Suppressor macrophage treated with lipopolysaccharide for 4 hours (primary cell): ENCODE measurements at places on chromosomes 2 and 18.
A peak's percentile ranks its signal among the peaks of the same experiment; 100 is the strongest.

DNA sequence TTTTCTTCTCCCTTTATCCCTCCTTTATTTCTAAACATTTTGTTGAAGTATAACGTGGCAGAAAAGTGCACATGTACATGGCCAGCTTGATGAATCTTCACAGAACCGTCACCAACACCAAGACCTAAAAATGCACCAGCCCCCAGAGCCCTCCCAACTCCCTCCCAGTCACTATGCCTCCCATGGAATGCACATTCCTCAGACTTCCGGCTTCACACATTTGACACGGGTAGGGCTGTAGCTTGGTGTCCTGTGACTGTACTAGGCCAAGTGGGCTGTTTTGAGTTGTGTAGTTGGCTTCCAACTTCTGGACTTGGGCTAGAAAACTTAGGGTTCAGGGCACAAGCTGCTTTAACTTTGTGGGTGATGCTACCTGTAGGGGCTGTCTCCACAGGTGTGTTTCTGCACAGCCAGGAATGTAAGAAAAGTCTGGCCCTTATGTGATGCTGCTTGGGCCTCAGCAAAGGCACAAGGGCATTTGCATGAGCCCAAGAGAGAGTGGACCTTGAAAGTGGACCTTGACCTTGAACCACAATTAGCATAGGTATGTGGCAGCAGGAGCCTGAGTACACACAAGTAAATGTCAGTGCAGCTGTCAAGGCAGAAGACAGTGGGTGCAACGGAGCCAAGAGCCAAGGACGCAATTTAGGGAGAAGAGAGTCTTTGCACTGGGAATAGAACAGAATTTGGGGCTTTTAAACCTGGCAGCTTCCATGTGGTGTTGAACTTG is 78.4 kb downstream of the SEPTIN10 start:
- DNase-seq, result no peak

DNA sequence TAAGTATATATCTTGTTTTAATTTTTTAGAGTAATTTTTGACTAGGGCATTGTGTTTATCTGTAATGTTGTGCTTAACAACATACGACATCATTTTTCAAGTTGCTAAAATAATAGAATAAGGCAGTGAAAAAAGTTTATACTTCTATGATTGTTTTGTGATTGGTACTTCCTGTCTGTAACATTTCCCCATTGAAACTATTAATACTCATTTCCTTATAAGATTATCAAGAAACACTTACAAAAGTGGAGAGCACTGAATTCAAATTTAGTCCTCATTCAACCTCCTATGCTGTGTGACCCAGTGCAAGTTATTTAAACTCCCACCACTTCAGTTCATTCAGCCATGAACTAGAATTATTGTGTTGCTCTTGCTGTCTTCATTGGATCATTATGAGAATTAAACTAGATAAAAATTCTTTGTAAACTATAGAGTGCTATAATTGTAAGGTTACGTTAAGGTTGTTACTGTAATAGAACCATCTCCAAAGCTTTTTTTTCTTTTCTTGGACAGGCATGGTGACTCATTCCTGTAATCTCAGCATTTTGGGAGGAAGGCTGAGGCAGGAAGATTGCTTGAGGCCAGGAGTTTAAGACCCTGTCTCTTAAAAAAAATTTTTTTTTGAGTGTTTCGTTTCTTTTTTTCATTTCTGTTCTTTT is 2.8 kb downstream of the ETAA1 start:
- DNase-seq, result no peak

GRCh38 chr2:19706332-19706731 is 195.5 kb downstream of the TTC32 start:
- no peak for DNase-seq

GRCh38 chr2:25361261-25362048 is 19.7 kb upstream of the DNMT3A start:
- DNase-seq, result no peak

DNA sequence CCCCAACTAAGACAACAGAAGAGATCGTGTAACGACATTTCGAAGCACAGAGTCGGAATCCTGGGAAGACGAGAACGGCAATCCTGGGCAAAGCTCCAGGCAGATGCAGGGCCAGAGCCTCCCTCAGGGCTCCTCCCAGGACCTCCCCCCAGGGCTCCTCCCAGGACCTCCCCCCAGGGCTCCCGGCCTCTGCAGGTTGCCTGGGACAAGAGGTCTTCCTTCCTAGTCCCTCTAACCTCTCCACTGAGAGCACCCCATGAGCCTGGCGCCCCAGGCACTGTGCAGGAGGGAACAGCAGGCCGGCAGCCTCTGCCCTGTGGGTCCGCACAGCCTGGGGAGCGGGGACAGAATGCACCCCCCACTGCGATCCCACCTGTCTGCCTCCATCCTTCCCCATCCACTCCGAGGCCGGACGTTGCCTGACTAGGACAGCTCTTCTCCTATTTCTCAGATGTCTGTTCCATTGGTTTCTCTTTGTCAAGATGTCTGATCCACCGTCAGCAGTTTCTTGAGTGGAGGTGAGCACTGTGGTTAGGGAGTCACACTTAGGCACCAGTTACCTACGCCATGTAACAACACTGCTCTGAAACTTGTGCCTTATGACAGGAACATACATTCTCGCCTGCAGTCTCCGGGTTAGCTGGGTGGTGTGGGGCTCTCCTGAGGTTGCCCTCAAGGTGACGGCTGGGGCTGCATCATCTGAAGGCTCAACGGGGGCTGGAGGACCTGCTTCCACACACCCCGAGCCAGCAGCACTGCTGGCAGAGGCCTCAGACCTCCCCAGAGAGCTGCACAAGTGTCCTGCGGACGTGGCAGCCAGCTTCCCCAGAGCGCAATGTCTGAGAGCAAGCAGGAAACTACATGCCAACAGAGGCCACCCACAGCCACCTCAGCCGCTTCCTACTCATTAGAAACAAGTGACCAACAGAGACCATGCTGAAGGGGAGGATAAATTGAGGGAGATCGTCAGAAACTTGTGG is 28.9 kb downstream of the ADI1 start:
- DNase-seq, result no peak

GRCh38 chr2:71599646-71600236 is 146.4 kb downstream of the DYSF start:
- no peak for DNase-seq

DNA sequence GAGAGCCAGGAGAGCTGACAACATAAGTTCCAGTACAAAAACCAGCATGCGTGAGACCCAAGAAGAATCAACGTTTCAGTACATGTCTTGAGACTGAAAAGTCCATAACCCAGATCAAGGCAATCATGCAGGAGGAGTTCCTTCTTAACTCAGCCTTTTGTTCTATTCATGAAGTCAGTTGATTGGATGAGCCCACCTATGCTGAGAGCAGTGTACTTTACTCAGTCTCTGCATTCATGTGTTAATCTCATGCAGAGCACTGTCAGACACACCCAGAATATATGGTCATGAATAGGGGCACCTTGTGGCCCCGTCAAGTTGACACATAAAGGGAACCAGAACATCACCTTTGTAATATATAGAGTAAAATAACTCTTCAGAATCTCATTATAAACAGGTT is 653.6 kb upstream of the CNTNAP5 start:
- DNase-seq, result no peak

GRCh38 chr2:170585067-170585466 is 130.1 kb upstream of the SP5 start:
- DNase-seq, result no peak

GRCh38 chr2:225649274-225649673 is 249.8 kb downstream of the NYAP2 start:
- DNase-seq, result no peak

DNA sequence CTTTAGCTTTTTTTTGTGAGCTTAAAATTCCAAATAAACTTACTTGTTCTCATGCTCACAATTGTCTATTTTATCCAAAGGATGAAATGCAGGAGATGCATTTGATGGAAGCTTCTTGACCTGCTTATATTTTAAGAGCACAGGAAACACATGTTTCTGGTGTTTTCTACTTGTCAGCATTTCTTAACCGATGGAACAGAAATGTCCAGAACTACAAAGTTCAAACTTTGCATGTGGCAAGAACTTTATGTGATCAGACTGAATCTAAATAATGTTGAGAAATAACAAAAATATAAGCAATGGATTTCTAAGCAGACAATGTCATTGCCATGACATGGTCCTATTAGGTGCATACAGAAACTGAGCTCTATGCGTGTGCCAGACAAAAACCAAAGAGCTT is 9.9 kb upstream of the CTLA4 start:
- DNase-seq, result no peak

- no peak for DNase-seq
Measured at GRCh38 chr2:42223855-42224268, 54.7 kb downstream of the EML4 start.

- DNase-seq, result no peak
Measured at GRCh38 chr2:235165136-235165535, 213.3 kb downstream of the SH3BP4 start.

DNA sequence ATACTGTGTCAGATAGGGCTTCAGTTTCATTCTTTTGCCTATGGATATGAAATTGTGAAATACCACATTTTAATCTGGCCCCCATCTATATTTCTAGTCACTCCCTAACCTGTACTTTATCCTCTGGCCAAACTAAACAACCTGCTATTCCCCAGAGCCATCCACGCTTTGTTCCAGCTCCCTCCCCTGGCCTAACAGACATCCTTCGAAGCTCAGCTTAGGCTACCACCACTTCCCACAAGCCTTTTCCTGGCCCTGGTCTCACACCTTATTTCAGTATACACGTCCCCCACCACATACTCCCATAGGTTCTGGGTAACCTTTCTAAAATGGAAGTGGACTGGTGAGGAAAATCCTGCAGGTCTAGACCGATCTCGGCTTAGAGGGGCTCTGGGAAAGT is 55.4 kb downstream of the MAP4K3 start:
- no peak for DNase-seq

DNA sequence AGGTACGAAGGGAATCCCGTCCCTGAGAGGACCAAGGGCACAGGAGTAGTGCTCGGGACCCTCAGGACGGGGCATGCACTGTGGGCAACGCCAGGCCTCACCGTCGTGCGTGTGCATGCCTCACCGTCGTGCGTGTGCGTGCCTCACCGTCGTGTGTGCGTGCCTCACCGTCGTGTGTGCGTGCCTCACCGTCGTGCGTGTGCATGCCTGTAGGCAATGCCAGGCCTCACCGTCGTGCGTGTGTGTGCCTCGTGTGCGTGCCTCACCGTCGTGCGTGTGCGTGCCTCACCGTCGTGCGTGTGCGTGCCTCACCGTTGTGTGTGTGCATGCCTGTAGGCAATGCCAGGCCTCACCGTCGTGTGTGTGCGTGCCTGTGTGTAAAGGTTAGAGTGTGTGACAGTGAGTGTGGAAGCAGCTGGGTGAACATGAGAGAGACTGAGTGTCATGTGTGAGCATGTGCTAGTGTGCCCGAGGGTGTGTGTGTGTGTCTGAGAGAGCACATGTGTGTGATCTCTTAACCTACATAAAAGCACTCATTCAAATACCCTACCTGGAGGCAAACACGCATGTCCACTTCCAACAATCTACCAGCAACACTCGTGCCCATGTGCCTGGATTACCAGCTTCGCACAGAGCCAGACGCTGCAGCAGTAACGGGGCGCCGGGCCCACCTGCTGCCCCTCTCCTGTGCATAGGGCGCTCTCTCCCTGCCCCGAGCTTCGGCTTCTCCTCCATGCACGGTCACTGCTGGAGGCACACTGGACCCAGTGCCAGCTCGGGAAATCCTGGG is 36.3 kb downstream of the ZNF516 start:
- no peak for DNase-seq

DNA sequence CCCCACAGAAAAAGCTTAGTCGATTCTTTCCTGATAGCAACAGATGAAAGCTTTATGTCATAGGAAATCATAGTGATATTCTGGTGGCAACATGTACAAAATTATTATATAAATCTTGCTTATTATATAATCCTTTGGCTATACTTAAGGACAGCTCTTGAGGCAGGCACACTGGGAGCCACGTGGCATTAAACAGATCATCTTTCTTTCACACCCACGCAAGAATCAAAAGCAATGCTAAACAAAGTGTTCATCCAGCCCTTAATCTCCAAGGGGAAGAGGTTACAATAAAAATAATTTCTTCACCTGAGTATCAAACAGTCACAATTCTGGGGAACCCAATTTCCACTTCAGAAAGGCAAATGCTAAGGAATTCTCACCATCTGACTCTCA is 57.8 kb downstream of the CYB5A start:
- no peak for DNase-seq

GRCh38 chr2:200459101-200459500 is 50.8 kb downstream of the KCTD18 start:
- DNase-seq, result no peak

GRCh38 chr2:201779901-201780673 is 646 bp downstream of the ALS2 start:
- DNase-seq, result no peak

DNA sequence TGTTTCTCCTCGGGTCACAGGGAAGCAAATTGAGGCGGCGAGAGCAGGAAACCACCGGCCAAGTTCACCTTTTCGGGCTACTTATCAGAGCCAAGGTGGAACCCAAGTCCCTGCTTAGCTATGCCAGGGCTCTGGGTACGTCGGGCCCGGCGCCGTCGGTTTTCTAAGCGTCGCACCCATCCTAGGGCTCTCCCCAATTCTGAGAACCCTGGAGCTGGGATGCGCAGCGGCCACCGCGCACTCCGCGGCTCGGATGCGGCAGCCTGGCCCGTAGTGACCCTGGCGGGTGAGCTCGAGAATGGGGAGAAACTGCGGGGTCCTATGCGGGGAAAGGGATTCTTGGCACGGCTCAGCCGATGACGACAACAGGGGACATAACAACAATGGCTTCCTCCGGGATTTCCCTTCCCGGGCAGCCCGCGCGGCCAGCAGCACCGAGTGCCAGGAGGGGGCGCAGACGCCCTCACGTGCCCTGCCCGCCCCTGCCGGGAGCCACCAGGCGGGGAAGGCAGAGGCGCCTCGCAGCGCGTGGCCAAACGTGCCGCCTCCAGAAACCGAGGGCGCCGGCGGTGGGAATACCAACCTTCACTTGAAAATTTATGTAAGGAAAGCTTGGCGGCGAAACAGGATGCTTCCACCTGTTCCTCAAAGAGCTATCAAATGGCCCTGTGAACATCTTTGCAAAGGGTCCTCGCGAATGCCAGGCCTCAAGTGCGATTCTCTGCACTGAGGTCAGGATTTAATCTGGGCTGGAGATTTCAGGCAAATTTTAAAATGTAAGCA is 2.1 kb upstream of the SLC30A3 start:
- peak; percentile 79 for DNase-seq

GRCh38 chr2:8753609-8754008 is 71.8 kb downstream of the ID2 start:
- peak; percentile 5 for DNase-seq

DNA sequence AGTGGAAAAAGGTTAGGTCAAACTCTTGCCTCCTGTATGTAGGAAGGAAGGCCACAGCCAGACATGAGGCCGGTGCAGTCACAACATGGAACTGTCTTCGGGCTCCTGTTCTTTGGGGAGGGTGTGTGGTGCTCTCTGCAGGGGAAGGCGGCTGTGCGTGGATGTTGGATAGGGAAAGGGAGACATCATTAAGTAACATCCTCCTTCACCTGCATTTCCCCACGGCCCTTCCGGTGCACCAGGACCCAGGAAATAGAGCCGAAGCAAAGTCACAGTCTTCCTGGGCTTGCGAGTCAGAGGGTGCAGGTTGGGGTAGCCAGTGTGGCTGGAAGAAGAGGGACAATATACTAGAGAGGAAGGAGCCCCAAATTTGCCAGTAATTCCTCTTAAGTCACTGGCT is 78.9 kb upstream of the SMAD7 start:
- no peak for DNase-seq

GRCh38 chr2:234071664-234072063 is 21.2 kb downstream of the SPP2 start:
- DNase-seq, result peak; percentile 9

GRCh38 chr18:3912705-3913104 is 462.7 kb downstream of the TGIF1 start:
- no peak for DNase-seq
